ENCODE measurements at places on chromosomes 13 and 19.

DNA sequence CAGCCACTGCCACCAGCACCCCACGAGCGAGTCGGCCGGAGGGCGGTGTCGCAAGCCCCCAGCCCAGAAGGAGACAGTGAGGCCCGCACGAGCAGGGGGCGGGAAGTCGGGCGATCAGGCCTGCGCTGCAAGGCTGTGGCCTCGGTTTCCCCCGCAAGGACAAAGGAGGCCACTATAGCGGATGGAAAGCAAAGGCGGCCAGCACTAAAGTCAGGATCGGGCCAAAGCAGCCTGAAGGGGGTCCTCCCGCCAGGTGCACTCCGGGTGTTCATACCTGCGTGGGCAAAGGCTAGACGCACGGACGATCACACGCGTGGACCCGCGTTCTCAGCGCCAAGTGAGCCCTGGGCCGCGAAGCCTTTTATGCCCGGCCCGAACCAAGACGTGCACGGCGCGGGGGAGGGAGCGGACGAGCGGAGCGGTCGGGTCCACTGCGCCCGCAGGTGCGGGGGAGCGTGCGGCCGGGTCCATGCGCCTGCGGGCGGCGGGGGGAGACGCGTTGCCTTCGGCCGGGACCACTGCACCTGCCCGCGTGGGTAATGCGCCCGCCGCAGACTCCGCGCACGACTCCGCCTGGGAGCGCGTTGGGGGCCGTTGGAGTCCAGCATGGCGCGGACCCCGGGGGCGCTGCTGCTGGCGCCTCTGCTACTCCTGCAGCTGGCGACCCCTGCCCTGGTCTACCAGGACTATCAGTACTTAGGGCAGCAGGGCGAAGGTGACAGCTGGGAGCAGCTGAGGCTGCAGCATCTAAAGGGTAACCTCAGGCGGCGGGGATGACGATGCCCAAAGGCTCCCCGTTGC is at the start of the genes PRDX2 and THSD8:
TSS of gene PRDX2 (minus strand) at position 335 of the 801 bp plus-strand sequence. CDS start 539 bp downstream, outside the sequence.
TSS of gene THSD8 (plus strand) at position 604 of the 801 bp plus-strand sequence. CDS start at position 607, 3 bp downstream.
- no peak for DNase-seq

- DNase-seq: no peak
These were observed 540 bp upstream of the ZFP36 start for GRCh38 chr19:39405958-39406655.

GRCh38 chr19:18157465-18158063 is 4.6 kb downstream of the PIK3R2 start:
- peak; percentile 52 for DNase-seq

- DNase-seq: no peak
These were observed 58.7 kb downstream of the SIAH3 start for GRCh38 chr13:45792827-45793303.

- no peak for DNase-seq
These were observed 25.3 kb upstream of the ZNF14 start for GRCh38 chr19:19758164-19758563.

DNA sequence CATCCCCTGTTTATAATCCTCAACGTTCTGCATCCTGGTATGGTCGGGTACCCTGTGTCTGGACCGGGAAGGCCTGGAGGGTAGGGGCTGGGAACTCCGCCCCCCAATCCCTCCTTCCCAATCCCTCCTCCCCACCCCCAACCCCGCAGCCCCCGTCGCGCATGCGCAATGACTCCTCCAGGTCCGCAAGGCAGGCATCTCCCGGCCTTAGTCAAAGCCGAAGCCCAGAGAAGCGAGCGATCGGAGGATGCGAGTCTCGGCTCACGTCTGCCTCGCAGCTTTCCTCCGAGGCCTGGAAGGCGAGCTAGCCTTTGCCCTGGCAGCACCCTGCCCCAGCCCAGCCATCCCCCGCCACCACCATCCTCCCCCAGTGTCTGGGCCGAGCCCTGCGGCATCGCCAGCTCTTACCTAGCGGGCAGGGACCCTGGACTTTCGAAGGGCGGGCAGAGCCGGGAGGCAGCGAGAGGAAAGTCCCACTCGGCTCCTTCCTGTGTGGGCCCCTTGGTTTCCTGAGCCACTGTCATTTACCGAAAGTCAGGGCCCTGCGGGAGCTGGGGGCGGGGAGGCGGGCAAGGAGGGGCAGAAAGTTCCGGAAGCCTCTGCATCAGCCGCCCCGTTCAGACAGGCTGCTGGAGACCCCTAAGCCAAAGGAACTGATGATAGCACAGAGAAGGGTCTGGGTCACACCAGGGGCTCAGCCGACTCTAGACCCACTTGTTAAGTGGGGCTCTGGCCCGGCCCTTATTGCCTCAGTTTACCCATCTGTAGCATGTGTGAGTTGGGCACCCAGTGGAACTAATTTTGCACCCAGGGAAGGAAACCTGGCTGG is at the start of gene JAK3:
TSS of gene JAK3 (minus strand) at position 445 of the 829 bp plus-strand sequence. CDS start 3,565 bp downstream, outside the sequence.
- DNase-seq: no peak

DNA sequence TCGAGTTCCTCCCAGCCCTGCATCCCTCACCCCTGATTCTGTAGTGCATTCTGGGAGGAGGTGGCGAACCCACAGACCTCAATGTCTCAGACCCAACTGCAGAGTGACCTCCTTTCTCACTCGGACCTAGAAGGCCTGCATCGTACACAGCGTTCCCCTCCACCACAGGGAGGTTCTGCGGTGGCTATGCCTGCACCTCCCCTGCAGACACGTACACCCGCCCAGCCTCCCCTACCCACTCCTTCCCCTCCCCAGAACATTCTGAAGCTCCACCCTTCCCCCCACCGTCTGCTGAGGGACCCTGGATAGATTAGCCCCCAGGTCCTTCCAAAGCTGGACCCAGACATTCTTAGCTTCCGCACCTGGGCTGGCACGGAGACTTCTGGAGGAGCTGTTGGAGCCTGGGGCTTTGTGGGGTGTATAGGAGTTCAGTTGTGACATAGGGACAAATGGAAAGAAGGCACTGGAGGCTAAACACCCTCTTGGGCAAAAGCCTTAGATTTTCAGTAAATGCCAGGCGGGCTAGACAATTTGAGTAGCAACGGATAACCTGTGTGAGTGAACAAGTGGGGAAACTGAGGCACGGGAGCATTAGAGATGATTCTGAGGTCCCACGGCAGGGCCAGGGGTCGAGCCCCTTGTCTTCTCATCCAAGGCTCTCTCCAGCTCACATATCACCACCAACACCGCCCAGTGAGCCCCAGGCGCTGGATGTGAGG is 420 bp upstream of the FSD1 start:
- no peak for DNase-seq

DNA sequence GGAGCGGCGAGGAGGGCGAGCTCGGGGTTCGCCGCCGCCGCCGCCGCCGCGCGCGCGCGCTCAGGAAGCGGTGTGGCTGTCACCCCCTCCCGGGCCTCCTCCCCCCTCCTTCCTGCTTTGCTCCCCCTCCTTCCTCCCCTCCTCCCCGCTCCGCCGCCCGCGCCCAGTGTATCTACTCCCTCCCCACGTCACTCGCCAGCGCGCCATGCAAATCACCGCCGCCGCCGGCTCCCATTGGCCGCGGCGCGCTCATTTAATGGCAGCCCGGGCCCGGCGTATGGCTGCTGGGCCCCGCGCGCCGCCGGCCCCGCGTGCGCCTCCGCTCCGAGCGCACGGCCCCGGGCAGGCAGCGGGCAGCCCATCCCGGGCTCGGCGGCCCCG is 335 bp upstream of the SOX1 start:
- DNase-seq: peak; percentile 59

GRCh38 chr19:13849991-13850909 is 26.7 kb upstream of the NANOS3 start:
- no peak for DNase-seq

GRCh38 chr13:45195421-45195820 is 5.4 kb downstream of the KCTD4 start:
- no peak for DNase-seq

DNA sequence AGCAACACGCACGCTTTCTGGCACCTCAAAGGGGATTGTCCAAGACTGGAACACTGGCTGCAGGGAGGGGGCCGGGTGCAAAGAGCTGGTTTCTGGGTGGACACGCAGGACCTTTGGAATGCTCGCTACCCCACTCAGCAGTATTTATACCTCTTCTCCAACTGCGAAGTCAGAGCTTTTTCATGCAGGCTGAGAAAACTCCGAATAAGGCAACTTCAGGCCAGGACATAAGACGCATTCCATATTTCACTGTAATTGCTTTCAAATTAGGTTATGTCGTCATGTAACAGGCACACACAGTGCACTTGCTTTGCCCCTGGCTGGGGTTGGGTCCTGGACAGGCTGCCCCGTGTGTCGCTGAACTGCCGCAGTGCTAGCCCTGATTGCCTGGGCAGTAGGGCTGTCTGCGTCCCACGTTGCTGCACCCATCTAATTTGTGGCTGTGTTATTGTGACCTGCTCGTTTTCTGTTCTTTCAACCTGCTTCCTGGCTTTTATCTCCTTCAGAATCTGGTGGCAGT is 44.5 kb downstream of the ACTN4 start:
- DNase-seq: no peak

- no peak for DNase-seq
These were observed 24.9 kb downstream of the MPND start for GRCh38 chr19:4368128-4368820.

DNA sequence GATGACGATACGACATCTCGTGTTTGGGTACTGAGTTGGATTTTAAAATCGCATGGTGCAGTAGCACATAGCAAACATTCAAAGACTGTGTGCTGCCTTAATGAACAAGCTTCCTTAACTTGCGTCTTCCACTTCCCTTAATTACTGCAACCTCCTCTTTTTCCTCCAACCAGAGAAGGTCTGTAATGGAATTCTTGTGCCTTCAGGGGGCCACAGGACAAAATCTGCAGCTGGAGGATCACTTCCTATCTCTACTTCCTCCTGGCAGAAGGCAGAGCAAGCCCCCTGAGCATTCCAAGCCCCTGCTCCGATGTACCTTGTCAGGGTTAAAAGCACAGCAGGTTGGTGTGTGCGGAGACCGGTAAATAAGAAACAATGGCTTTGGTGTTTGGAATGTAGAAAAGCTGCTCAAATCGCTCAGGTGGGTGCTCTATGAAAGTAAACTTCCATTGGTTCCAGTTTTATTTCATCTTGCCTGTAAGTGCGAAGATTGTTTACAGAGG is 151.3 kb upstream of the UQCRFS1 start:
- DNase-seq: no peak

DNA sequence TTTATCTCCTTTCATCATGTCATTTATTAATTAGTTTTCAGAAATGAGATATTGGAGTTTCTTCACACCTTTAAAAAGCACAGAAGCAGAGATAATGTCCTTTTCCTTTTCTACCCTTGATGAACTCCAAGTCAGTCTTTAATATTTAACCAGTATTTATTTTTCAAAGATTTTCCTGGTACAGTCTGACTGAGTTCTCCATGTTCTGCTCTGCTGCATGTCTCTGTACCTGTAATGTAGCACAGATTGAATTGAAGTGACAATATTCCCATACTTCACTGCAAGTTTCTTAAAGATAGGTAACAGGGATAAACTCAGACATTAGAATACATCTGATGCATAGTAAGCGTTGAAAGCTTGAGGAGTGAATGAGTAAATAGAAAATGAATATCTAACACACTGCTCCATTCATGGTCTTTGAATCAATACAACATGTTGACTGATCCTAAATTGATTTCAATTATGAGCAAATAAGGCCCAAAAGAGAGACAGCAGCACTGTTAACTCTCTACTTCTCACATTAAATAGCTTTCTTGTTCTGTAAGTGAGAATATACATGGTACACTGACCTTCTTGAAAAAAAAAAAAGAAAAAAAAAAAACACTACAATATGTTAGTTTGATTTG is 1323.6 kb upstream of the PRR20A start:
- peak; percentile 10 for DNase-seq

DNA sequence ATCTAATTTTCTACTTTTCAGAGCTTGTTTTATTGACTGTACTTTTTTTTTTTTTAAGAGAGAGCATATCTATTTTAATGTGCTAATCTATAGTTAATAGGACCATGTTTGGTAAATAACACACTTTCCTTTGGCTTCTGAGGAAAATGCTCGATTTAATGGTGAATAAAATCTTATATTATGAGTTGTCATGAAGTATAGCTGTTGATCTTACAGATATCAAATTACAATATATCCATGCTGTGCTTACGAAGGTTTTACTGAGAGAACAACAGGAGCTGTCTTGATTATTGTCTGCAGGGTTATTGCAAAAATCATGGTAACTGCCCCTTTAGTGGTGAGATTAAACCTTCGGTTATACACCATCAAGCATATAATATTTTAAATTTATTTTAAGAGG is 29.6 kb downstream of the URI1 start:
- no peak for DNase-seq

GRCh38 chr13:29270271-29270985 is 325.1 kb downstream of the SLC7A1 start:
- DNase-seq: no peak

DNA sequence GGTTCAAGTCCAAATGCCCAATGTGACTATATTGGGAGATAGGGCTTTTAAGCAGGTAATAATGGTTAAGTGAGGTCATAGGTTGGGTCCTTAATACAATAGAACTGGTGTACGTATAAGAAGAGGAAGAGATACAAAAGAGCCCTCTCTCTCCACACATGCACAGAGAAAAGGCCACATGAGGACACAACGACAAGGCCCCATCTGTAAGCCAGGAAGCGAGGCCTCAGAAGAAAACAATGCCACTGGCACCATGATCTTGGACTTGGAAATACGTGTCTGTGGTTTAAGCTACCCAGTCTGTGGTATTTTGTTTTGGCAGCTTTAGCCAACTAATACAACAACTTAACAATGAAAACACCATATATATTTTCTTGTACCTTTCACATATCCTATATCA is 23.4 kb upstream of the RFC3 start:
- no peak for DNase-seq

- no peak for DNase-seq
These were observed 123.5 kb downstream of the TEX29 start for GRCh38 chr13:111443981-111444380.

DNA sequence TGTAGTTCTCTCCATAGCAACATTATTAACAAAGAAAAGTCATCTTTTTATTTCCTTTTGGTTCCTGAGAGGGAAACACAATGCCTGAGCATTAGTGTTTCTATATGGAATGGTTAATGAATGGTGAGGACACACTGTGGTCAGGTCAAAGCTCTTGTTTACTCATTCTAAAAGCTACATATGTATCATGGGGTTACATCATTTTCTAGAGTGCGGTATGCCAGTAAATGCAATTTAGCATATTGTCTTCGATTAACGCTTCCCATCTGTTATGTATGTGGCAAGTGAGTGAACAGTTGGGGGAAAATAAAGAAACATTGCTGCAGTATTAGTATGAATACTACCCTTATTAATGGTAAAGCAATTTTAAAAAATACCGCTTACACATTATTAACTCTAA is 1152.2 kb upstream of the SPRY2 start:
- no peak for DNase-seq

GRCh38 chr13:95552539-95553441 is at the start of gene CLDN10:
CLDN10 (plus strand) TSS chr13:95552720; CDS start chr13:95552754, 34 bp downstream.
- DNase-seq: no peak
